Endothelial cell of umbilical vein (primary cell): ENCODE measurements at places on chromosomes 5 and 9. TPM values are rescaled to one million over a fixed set of nuclear protein-coding genes. Genes with fewer than 3 reads are reported as not detected.
A peak's percentile ranks its signal among the peaks of the same experiment; 100 is the strongest.

The LVRN gene
- 0.28 and 0.38 TPM in 2 replicates for total RNA-seq

DNA sequence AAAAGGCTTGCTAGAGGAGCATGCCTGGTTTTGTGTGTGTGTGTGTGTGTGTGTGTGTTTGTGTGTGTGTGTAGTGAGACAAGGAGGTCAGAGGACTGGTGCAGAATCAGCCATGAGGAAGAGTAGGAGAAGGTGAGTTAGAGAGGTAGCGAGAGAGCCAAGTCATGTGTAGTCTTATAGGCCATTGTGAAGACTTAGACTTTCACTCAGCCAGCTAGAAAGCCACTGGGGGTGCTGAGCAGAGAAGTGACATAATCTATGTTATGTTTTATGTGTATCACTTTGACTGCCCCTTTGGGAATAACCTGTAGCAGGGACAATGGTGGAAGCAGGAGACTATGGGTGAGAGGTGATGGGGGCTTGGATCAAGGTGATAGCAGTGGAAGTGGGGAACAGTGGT is 180.5 kb upstream of the CLINT1 start:
- H3K27me3 ChIP-seq = no peaks in the 10 kb centered on the region
- no peak overlapping the region for H3K27ac ChIP-seq
- H3K4me3 ChIP-seq = no peak overlapping the region
- no peak for DNase-seq

DNA sequence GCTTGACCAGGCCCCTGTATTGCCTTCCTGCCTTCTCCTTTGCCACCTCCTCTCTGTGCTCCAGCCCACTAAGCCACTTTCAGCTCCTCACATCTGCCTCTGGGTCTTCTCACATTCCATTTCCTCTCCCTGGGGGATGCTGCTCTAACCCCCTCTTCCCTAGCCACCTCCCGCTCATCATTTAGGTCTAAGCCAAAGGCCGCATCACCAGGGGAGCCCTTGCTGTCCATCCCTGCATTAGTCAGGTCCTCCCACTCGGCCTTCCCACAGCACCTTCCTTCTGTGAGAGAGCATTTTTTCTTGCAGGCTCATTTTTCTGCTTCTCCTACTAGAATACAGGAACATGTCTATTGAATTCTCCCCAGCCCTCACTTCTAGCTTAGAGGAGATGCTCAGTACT is 72.6 kb upstream of the GALNT10 start:
- H3K27me3 ChIP-seq = no peaks in the 10 kb centered on the region
- H3K36me3 ChIP-seq = no peaks in the 10 kb centered on the region
- H3K27ac ChIP-seq = no peak overlapping the region
- DNase-seq = no peak
- H3K4me3 ChIP-seq = no peak overlapping the region

DNA sequence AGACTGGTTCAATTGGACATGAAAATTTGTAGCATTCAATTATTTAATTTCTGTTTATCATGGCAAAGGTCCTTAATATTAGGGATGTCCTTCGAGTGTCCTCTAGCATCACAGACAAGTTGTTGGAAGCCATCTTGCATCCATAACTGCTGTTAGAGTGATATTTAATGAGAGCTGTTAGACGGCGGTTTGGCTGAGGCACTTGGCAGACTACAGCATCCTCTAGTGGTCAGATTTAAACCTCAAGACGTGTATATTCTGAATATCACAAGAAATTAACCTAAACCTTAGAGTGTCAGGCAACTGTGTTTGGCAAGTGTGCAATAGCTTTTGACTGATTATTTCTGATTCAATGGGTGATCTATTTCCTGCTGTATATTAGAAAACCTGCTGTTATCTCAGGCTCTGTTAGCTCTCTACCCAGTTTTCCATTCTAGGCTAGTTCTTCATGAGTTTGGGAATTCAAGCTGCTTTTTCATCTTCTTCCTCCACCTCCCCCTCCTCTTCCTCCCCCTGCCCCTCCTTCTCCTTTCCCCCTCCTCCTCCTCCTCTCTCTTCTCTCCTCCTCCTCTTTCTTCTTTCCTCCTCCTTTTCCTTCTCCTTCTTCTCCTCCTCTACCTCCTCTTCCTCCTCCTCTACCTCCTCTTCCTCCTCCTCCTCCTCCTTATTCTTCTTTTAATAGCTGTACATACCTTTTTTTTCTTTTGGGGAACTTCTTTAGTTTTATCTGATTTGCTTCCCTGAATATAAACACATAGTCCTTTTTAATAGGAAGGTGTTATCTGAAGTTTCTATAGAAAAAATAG is 8.6 kb downstream of the SPINK1 start:
- H3K27me3 ChIP-seq = peaks cover 8% of the 10 kb centered on the region
- H3K4me3 ChIP-seq = no peak overlapping the region
- no peaks in the 10 kb centered on the region for H3K4me1 ChIP-seq
- H3K36me3 ChIP-seq = no peaks in the 10 kb centered on the region
- no peak overlapping the region for H3K27ac ChIP-seq

GRCh38 chr9:120610975-120611689 is 31.2 kb upstream of the CDK5RAP2 start:
- no peak for DNase-seq
- H3K36me3 ChIP-seq = no peaks in the 10 kb centered on the region
- H3K27ac ChIP-seq = no peak overlapping the region
- no peaks in the 10 kb centered on the region for H3K4me1 ChIP-seq
- no peaks in the 10 kb centered on the region for H3K27me3 ChIP-seq

The FAM221B gene
- not detected in 2 replicates for total RNA-seq

DNA sequence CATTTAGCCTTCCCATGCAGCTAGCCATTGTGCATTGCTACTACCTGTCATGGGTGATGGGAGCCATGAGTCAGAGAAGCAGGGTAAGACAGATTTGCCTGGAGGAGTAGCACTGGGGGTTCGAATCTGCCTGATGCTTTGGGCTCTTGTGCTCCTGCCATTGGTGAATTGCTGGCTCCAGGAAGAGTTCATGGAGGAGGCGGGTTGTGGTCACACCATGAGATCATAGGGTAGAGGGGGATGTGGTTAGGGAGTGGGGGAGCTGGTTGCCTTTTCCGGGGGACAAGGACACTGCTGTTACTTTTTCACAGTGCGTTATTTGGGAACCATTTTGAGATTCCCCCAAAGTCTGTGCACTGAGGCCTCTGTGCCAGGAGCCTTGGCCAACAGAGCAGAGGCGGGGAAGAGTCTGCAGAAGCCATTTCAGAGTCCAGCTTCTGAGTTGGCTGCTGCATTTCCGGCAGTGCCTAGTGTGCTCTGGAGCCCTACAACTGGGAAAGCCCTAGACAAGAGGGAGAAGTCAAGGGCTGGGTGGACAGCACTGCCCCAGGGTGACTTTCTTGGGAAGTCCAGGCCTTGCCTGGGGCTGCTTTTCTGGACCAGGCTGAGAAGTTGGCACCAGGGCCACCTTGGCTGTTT is 6.2 kb downstream of the ANGPTL2 start:
- no peaks in the 10 kb centered on the region for H3K27me3 ChIP-seq
- DNase-seq = no peak
- H3K4me3 ChIP-seq = no peak overlapping the region
- no peaks in the 10 kb centered on the region for H3K36me3 ChIP-seq
- H3K4me1 ChIP-seq = peaks cover 21% of the 10 kb centered on the region

GRCh38 chr5:89106480-89106879 is 223.5 kb upstream of the MEF2C start:
- DNase-seq = no peak
- no peak overlapping the region for H3K4me3 ChIP-seq
- no peaks in the 10 kb centered on the region for H3K27me3 ChIP-seq
- no peak overlapping the region for H3K27ac ChIP-seq
- no peaks in the 10 kb centered on the region for H3K36me3 ChIP-seq

DNA sequence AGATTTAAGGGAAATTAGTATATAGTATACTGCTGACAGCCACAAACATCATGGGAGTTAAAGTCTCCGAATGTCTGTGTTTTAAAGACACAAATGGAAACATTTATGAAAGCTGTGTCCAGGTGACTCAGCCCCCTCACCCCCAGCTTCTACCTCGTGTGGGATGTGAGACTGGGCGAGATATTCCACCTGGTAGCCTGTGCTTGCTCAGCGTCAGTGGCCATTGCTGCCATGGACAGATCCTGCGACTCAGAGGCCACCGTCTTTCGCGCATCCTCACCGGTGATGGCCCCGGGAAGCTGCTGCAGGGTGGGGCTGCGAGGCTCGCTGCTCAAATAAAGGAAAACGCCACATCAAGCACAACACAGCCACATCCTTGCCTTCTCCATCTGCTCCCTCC is 31.2 kb upstream of the EXOC3 start:
- H3K4me1 ChIP-seq = peaks cover 11% of the 10 kb centered on the region
- H3K27ac ChIP-seq = no peak overlapping the region
- H3K4me3 ChIP-seq = no peak overlapping the region
- no peak for DNase-seq

DNA sequence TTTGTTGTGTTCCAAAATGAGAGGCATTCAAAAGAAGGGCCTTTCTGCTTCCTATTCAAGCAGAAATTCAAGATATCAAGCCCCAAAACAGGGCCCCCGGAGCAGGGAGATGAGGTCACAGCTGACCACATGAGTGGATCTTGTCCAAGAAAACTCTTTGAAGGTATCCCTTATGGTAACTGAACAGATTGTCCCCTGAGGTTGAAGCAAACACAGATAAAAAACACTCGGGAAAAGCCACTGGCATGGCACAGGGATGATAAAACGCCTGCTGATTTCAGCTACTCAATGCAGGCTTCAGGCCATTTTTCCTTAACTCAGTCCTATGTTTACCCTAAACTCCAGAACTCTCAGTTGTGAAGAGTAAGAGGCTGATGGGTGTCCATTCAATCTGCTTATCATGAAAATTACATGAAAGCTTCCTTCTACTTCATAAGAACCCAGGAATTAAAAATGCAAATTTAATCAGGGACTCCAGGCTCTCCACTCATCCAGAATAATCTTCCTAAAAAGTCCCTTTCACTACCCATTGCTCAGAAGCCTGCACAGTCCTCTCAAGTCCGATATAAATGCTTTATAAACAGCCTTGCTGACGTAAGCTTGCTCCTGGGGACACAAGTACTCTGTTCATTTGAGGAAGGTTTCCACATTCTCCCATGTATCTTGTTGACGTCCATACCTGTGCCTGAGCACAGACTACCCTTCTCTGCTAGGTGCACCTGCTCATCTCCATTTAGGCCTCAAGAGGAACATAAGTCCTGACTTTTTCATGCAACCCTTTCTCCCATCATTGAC is 35.9 kb upstream of the SLC1A3 start:
- no peak overlapping the region for H3K4me3 ChIP-seq
- H3K27me3 ChIP-seq = no peaks in the 10 kb centered on the region
- H3K36me3 ChIP-seq = no peaks in the 10 kb centered on the region
- H3K4me1 ChIP-seq = peaks cover 25% of the 10 kb centered on the region
- DNase-seq = no peak
- no peak overlapping the region for H3K27ac ChIP-seq

- no peak within 1 kb of the TSS for H3K27ac ChIP-seq
- no peaks in the 10 kb centered on the region for H3K4me1 ChIP-seq
- no peaks in the 10 kb centered on the region for H3K36me3 ChIP-seq
- peaks cover 7% of the 10 kb centered on the region for H3K27me3 ChIP-seq
- no peak within 1 kb of the TSS for H3K4me3 ChIP-seq
These were observed at the start of gene SPINK4 for GRCh38 chr9:33239921-33240320. SPINK4 (plus strand) TSS chr9:33240167; CDS start chr9:33240209, 42 bp downstream.

The PTGER4 gene
- 22.5 and 23.6 TPM in 2 replicates for total RNA-seq

GRCh38 chr9:95833546-95834178 is 41.8 kb upstream of the ERCC6L2 start:
- no peak overlapping the region for H3K27ac ChIP-seq
- H3K4me1 ChIP-seq = no peaks in the 10 kb centered on the region
- H3K27me3 ChIP-seq = no peaks in the 10 kb centered on the region
- H3K36me3 ChIP-seq = no peaks in the 10 kb centered on the region
- no peak for DNase-seq

- H3K4me1 ChIP-seq = peaks cover 29% of the 10 kb centered on the region
- H3K36me3 ChIP-seq = no peaks in the 10 kb centered on the region
- H3K4me3 ChIP-seq = no peak overlapping the region
- H3K27ac ChIP-seq = peak overlapping the region; percentile 32
These were observed 75.5 kb downstream of the MAPKAP1 start for GRCh38 chr9:125631391-125632085.
